ENCODE measurements at places on chromosomes 4 and X.

DNA sequence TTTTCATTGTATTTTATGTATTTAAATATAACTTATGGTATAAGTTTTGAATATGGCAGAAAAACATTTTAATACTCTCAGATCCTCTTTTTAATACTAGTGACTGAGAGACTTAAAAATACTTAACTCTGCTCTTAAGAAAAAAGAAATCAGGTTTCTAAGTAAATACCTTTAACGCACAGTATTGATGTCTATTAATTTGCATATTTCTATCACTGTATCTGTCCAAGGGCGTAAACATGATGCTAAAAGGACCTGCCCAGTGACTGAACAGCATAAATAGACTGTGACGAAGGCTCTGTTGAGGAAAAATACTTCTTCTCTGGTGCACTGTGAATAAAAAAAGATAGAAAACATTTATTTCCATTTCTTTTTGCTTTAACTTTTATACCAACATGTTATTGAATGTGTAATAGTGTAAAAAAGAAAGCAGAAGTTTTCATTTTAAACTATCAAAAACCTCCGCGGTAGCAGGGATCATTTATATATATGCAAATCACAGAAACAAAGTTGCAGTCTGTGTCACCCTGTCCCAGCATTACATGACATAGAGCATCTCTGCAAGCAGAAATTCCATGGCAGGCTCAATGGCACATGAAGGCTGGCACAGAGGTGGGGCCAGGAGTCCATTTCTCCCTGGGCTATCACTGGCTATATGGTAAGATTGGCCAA lies 75.4 kb downstream of the ZAR1 start:
- DNase-seq, result no peak

DNA sequence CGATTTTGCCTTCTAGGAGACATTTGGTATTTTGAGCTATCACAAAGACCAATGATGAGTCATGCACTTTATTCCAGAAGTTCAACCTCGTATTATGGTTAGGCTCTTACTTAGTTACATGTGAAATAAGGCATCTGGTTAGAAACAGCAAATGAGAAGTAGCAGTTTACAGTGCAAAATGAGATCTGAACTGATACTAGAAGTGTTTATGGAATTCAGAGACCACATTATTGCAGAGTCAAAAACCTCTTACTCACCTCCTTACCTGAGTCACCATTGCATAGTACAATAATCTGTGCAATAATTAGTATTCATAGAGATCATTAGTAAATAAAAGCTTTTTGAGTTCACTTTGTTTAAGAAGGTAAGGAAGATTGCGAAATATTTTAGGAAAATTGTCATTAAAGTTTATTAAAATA lies 38.7 kb downstream of the SEC24B start:
- peak; percentile 71 for DNase-seq

- DNase-seq, result peak; percentile 55
Observed at GRCh38 chr4:18366892-18367291, 345.3 kb upstream of the LCORL start.

GRCh38 chr4:37928426-37929416 lies 31.5 kb upstream of the PTTG2 start:
- no peak for DNase-seq

GRCh38 chr4:12612876-12613275 lies 871.3 kb downstream of the RAB28 start:
- no peak for DNase-seq
